Kidney glomerular epithelial cell (primary cell): ENCODE measurements at places on chromosomes 12 and 14.

DNA sequence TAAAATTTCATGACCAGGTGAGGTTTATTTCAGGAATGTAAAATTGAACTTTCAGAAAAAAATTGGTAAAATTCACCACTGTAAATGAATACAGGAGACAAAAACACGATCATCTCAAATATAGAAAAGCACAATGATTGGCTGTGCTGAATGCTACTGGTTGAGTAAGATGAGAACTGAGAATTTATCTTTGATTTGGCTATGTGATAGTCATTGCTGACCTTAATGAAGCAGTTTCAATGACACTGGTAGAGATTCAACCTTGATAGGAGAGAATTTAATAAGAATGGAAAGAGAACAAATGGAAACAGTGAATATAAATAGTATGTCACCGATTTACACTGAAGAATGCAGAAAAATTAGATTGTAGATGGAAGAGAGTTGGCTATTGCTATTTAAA lies 6.4 kb upstream of the PMCH start:
- DNase-seq: no peak

- no peak for DNase-seq
Observed at GRCh38 chr14:36701132-36701531, 39.5 kb downstream of the PAX9 start.

GRCh38 chr12:52487211-52487610 lies 5.8 kb downstream of the KRT6A start:
- no peak for DNase-seq

- DNase-seq: no peak
Observed at GRCh38 chr12:78120866-78121560, 290.3 kb downstream of the NAV3 start.

- DNase-seq: no peak
Observed at GRCh38 chr12:49577589-49578315, 9.8 kb upstream of the MCRS1 start.
